Type B pancreatic cell (in vitro differentiated cells): ENCODE measurements at places on chromosomes 16 and 17. TPM values are rescaled to one million over a fixed set of nuclear protein-coding genes. Genes with fewer than 3 reads are reported as not detected.
A peak's percentile ranks its signal among the peaks of the same experiment; 100 is the strongest.

GRCh38 chr17:44024271-44024663 lies 9.5 kb upstream of the TMEM101 start:
- no peak overlapping the region for H3K27ac ChIP-seq
- no peaks in the 10 kb centered on the region for H3K27me3 ChIP-seq
- no peak overlapping the region for H3K4me3 ChIP-seq
- peaks cover 4% of the 10 kb centered on the region for H3K4me1 ChIP-seq
- peaks cover 4% of the 10 kb centered on the region for H3K36me3 ChIP-seq

- no peak overlapping the region for H3K4me3 ChIP-seq
- no peaks in the 10 kb centered on the region for H3K4me1 ChIP-seq
- DNase-seq: no peak
- H3K27me3 ChIP-seq: peaks cover 48% of the 10 kb centered on the region
- no peaks in the 10 kb centered on the region for H3K36me3 ChIP-seq
- H3K27ac ChIP-seq: no peak overlapping the region
Observed at GRCh38 chr17:8100111-8100510, 12.6 kb upstream of the ALOX12B start.

DNA sequence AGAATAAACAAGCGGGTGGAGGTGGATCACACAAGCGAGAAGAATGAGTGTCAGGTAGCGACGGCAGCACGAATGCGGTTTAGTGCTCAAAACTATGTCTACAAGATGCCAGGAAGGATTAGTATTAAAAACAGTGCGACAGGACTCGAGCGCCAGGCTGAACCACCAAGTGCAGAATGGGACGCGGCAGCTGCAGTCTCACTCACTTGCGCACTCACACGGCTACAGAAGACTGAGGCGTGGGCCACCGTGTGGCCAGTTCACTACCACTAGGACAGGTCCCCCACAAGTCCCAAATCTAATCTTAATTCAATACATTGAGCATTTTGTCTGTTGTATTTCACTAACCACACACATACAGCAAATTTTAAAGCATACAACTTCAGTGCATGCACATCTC lies 35.7 kb upstream of the TRAP1 start:
- no peak for DNase-seq
- H3K4me3 ChIP-seq: no peak overlapping the region
- H3K36me3 ChIP-seq: peaks cover 40% of the 10 kb centered on the region
- no peaks in the 10 kb centered on the region for H3K27me3 ChIP-seq

DNA sequence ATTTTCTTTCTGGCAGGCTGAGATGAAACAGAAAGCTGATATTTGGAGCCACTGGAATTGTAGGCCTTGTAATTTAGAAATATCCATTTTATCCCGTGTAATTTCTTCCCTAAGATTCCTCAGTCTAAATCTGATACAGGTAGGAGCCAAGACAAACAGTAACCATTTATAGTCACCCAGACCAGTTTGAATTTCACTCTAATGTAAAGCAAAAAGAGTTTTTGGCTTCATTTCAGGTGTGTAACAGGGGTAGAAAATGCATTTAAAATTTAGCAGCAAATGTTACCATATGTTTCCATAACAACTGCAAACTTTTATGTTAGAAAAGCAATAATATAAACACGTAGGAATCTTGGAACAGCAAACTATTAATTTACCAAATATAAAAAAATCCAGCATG lies 249.4 kb downstream of the FTO start:
- peaks cover 7% of the 10 kb centered on the region for H3K36me3 ChIP-seq
- no peak overlapping the region for H3K4me3 ChIP-seq
- H3K27ac ChIP-seq: no peak overlapping the region
- DNase-seq: no peak

- peaks cover 38% of the 10 kb centered on the region for H3K27me3 ChIP-seq
- H3K36me3 ChIP-seq: no peaks in the 10 kb centered on the region
- H3K27ac ChIP-seq: no peak overlapping the region
- H3K4me1 ChIP-seq: peaks cover 19% of the 10 kb centered on the region
- H3K4me3 ChIP-seq: no peak overlapping the region
Observed at GRCh38 chr16:54208237-54208636, 78.3 kb downstream of the IRX3 start.

- no peak for DNase-seq
- H3K36me3 ChIP-seq: peaks cover 12% of the 10 kb centered on the region
- H3K4me1 ChIP-seq: peaks cover 38% of the 10 kb centered on the region
- peak overlapping the region; percentile 86 for H3K27ac ChIP-seq
Observed at GRCh38 chr17:17959520-17960361, 12.5 kb downstream of the TOM1L2 start.

DNA sequence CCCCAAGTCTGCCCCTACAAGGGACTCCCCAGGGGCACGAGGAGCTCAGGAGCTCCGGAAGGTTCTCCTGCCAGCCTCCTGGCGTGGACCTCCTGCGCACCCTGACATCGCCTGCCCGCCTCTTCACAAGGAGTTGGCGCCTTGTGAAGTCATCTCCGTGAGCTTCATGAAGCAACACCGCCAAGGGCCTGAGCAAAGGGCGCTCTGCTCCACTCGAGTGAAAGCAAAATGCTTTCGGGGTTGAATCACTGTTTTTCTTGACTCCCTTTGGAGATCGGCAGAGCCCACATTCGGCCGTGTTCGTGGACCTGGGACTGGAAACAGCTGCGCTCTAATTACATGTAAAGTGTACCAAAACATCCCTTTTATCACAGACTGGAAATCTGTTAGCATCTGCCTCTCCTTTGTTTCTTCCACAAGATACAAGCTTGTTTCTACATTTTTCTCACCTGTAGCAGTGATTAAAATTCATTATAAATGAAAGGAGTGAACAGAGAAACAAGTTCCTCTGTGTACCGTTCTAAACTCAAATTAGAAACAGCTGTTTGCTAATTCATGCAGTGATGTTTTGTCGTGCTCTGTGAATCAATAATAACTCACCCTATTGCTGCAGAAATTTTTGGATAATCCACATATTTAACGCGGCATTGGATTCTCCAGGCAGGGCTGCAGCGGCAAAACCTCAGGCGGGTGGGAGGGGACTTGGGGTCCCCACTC lies 203.3 kb downstream of the ZNF423 start:
- H3K36me3 ChIP-seq: peaks cover 10% of the 10 kb centered on the region
- H3K4me3 ChIP-seq: peak overlapping the region; percentile 17
- H3K27ac ChIP-seq: peak overlapping the region; percentile 53
- peaks cover 19% of the 10 kb centered on the region for H3K4me1 ChIP-seq
- H3K27me3 ChIP-seq: no peaks in the 10 kb centered on the region

DNA sequence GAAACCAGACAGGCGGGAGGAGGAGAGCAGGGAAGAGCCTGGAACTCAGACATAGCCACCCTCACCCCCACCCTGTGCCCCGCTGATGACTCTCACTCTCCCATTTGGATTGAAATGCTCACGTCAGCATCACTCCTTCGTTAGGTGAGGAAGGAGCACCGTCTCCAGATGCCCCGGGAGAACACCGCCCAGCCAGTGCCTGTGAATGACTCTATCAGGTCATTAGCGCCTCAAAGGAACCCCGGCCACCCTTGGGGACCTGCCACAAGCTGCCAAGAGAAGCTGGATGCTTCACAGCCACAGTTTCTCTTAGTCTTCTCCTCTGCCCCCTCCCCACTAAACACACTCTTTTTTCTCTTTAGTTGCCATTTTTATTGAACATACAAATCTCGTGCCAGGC lies 66.0 kb downstream of the CACNG3 start:
- H3K27ac ChIP-seq: no peak overlapping the region
- no peak overlapping the region for H3K4me3 ChIP-seq
- H3K36me3 ChIP-seq: no peaks in the 10 kb centered on the region
- H3K27me3 ChIP-seq: peaks cover 20% of the 10 kb centered on the region
- no peak for DNase-seq

DNA sequence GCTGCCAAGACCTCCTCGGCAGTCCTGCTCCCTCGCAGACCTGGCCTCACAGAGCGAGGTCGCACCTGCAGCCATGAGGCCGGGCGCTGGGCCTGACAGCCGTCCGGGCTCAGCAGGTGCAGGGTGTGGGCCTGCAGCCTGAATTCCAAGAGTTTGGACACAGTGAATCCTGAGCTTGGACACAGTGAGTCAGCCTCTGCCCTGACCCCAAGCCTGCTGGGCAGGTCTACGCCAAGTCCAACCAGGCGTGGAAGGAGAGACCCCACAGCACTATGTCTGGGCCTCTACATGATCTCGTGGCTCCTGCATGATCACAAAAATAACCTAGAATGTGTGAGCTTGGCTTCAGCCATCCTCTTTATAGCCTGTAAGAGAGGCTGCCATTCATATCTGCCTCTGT lies 121.0 kb downstream of the C16orf95 start:
- DNase-seq: no peak
- H3K27me3 ChIP-seq: peaks cover 7% of the 10 kb centered on the region
- H3K36me3 ChIP-seq: no peaks in the 10 kb centered on the region
- H3K4me3 ChIP-seq: no peak overlapping the region
- no peak overlapping the region for H3K27ac ChIP-seq
- H3K4me1 ChIP-seq: peaks cover 8% of the 10 kb centered on the region

DNA sequence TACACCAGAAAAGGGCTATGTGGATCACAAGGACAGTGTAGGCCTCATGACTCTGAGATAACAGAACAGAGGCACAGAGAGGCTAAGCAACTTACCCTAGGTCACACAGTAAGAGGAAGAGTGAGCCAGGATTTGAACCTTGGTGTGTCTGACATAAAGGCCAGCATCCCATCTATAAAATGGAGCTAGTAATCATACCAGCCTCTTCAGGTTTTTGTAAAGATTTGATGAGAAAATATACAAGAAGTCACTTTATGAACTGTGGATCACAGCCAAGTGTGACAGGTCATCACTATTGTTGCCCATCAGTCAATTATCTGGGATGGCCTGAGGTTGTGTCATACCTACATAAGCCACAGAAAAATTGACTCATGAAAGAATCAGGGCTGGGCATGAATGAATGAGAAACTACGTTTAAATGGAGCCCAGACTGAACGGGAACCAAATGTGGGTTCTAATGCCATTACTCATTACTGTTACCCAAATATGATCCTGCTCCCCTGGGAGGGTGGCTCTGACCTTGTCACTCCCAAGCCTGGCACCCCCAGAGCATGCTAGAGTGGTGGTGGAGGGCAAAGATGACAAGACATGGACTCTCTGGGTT lies 21.0 kb downstream of the FBXO39 start:
- no peaks in the 10 kb centered on the region for H3K36me3 ChIP-seq
- H3K4me1 ChIP-seq: no peaks in the 10 kb centered on the region
- H3K27me3 ChIP-seq: peaks cover 37% of the 10 kb centered on the region

- peaks cover 5% of the 10 kb centered on the region for H3K4me1 ChIP-seq
- no peak overlapping the region for H3K27ac ChIP-seq
- no peaks in the 10 kb centered on the region for H3K36me3 ChIP-seq
- H3K27me3 ChIP-seq: peaks cover 72% of the 10 kb centered on the region
Observed at GRCh38 chr17:46847204-46848191, 3.9 kb upstream of the WNT9B start.

DNA sequence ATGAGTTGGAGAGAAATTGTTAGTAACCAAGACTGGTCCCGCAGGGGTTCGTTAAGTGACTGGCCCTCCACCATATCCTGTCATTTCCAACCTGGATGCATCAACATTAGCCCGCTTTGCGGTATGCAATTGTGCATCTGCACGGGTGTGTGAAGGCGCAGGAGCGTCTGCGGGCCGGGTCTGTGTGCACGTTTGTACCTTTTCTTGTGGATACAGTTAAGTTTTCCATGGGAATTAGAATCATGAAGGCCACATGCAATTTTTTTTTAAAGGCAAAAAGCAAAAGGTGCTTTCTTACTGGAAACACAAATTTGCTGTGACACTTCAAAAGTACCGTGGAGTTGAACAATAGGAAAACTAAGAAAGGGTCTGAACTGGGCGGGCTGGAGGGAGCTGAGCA lies 355.4 kb upstream of the ZFHX3 start:
- H3K4me1 ChIP-seq: peaks cover 28% of the 10 kb centered on the region
- H3K36me3 ChIP-seq: no peaks in the 10 kb centered on the region
- peaks cover 6% of the 10 kb centered on the region for H3K27me3 ChIP-seq

DNA sequence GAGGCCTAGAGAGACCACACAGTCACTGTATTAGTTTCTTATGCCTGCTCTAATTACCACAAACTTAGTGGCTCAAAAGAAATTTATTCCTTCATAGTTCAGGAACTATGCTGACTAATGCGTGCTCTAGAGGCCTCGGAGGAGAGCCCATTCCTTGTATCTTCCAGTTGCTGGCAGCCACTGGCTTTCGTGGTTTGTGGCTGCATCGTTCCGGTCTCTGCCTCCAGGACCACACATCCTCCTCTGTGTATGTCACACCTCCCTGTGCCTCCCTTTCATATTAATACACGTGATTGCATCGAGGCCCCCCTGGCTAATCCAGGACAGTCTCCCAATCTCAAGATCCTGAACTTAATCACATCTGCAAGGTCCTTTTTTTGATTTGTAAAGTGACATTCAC lies 16.9 kb upstream of the MYLK3 start:
- no peak for DNase-seq
- H3K4me3 ChIP-seq: no peak overlapping the region
- no peaks in the 10 kb centered on the region for H3K27me3 ChIP-seq
- H3K4me1 ChIP-seq: peaks cover 10% of the 10 kb centered on the region
- no peaks in the 10 kb centered on the region for H3K36me3 ChIP-seq

DNA sequence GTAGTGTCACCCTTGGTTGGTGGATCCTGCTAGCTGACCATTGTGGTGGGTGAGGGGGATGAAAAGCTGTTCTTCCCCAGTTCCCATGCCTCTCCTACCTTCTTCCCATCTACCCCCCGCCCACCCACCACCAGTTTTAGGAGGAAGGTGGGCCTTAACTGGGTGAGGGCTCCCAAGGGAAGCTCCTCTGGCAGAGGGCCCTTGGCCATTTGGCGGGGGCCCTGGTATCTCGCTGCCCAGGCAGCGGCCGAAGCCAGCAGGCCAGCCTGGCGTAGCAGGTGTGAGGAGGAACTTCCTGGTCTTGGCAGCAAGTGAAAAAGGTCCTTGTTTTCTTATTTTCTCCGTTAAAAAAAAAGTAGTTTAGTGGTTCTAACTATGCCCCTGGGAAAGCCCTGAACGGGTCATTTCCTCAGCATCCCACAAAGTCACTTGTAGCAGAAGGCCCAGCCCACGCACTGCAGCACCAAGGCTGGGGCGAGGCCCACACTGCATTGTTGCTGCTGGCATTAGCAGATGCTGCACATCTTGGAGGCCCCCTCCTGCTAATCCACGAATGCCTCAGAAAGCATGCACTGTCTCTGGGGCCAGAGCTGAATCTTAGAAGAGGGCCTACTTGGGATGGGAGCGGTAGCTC lies 72.5 kb downstream of the MPRIP start:
- H3K27ac ChIP-seq: peak overlapping the region; percentile 18
- H3K27me3 ChIP-seq: no peaks in the 10 kb centered on the region
- DNase-seq: no peak
- H3K4me1 ChIP-seq: peaks cover 25% of the 10 kb centered on the region
- peaks cover 5% of the 10 kb centered on the region for H3K36me3 ChIP-seq

The C17orf107 gene
- total RNA-seq: 4.4 and 9.3 TPM in 2 replicates

The RND2 gene
- 3.3 and 7.1 TPM in 2 replicates for total RNA-seq

The CSH1 gene
- not detected in 2 replicates for total RNA-seq

The BPTF gene
- 116 and 135 TPM in 2 replicates for total RNA-seq

The ODAD4 gene
- 1.9 and 4.5 TPM in 2 replicates for total RNA-seq

The ITGB3 gene
- 0.36 and 1.6 TPM in 2 replicates for total RNA-seq
